Thymus (tissue), 14 donors: ENCODE measurements at places on chromosomes 7 and 10. TPM values are rescaled to one million over a fixed set of nuclear protein-coding genes. Genes with fewer than 3 reads are reported as not detected.
A peak's percentile ranks its signal among the peaks of the same experiment; 100 is the strongest.

GRCh38 chr10:112182784-112183328, 709 bp downstream of the GPAM start:
- peak overlapping the region; percentile 74 for H3K4me3 ChIP-seq
- H3K27ac ChIP-seq = peak overlapping the region; percentile 2
- no peak for DNase-seq
- no peaks in the 10 kb centered on the region for H3K27me3 ChIP-seq
- peaks cover 3% of the 10 kb centered on the region for H3K4me1 ChIP-seq

- no peak for DNase-seq
- H3K36me3 ChIP-seq = no peaks in the 10 kb centered on the region
- no peaks in the 10 kb centered on the region for H3K27me3 ChIP-seq
These were observed 78.5 kb downstream of the SORBS1 start for GRCh38 chr10:95482501-95483233.

DNA sequence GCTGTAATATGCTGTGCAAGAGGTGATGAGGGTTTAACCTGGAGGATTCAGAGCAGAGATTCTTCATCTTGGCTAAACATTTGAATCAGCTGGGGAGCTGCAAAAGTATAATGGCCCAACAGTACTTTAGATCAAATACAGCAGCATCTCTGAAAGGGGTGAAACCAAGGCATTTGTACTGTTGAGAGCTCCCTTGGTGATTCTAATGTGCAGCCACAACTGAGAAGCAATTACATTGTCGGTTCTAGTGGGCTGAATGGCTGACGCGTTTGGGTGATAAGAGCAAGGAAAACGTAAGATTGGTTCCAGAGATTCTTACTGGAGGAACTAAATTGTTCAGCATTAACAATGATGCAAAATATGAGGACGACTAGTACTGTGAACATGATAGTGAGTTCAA, 269.7 kb downstream of the AGMO start:
- H3K4me1 ChIP-seq = no peaks in the 10 kb centered on the region
- no peaks in the 10 kb centered on the region for H3K27me3 ChIP-seq
- DNase-seq = no peak
- H3K27ac ChIP-seq = no peak overlapping the region

Gene SFRP4
- 0.80 TPM for total RNA-seq

DNA sequence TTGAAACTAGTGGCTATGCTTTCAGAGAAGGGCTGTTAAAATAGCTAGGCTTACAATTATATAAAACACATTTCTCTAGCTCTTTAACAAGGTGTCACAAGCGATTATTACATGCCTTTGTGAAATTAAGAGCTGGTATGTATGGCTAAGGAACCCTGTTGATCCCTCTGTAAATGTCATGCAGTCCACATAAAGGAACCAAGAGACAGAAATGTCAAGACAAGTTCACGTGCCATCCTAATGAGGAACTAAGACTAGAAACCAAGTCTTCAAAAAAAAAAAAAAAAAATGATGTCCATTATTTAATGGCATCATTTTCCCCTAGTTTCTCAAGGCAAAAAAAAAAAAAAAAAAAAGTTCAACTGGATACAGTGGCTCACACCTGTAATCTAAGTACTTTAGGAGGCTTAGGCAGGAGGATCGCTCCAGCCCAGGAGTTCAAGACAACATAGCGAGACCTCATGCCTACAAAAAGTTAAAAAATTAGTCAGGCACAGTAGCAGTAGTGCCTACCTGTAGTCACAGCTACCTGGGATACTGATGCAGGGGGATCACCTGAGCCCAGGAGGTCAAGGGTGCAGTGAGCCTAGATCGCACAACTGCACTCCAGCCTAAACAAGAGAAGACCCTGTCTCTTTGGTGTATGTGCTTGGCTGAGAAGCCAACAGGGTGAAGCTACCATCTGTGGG, 63.4 kb downstream of the SRPK2 start:
- H3K4me1 ChIP-seq = no peaks in the 10 kb centered on the region
- DNase-seq = no peak
- H3K36me3 ChIP-seq = no peaks in the 10 kb centered on the region
- no peak overlapping the region for H3K27ac ChIP-seq
- H3K4me3 ChIP-seq = no peak overlapping the region
- no peaks in the 10 kb centered on the region for H3K27me3 ChIP-seq
